ENCODE measurements at places on chromosomes 7 and 10.

GRCh38 chr7:4119848-4120247 is 562.2 kb upstream of the FOXK1 start:
- DNase-seq, result no peak

- no peak for DNase-seq
Observed at GRCh38 chr10:123912466-123912865, 20.9 kb upstream of the CPXM2 start.

DNA sequence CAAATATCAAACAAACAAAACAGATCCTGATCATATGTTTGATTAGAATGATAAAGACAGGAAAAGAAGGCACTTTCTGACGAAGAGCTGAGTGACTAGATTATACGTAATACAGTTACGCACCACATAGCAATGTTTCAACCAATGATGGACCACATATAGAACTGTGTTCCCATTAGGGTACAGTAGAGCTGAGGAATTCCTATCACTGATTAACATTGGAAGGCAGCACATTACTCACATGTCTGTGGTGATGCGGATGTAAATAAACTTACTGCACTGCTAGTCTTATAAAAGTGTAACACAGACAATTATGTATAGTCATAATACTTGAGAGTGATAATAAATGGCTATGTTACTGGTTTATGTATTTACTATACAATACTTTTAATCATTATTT is 98.3 kb downstream of the PTN start:
- DNase-seq, result no peak

DNA sequence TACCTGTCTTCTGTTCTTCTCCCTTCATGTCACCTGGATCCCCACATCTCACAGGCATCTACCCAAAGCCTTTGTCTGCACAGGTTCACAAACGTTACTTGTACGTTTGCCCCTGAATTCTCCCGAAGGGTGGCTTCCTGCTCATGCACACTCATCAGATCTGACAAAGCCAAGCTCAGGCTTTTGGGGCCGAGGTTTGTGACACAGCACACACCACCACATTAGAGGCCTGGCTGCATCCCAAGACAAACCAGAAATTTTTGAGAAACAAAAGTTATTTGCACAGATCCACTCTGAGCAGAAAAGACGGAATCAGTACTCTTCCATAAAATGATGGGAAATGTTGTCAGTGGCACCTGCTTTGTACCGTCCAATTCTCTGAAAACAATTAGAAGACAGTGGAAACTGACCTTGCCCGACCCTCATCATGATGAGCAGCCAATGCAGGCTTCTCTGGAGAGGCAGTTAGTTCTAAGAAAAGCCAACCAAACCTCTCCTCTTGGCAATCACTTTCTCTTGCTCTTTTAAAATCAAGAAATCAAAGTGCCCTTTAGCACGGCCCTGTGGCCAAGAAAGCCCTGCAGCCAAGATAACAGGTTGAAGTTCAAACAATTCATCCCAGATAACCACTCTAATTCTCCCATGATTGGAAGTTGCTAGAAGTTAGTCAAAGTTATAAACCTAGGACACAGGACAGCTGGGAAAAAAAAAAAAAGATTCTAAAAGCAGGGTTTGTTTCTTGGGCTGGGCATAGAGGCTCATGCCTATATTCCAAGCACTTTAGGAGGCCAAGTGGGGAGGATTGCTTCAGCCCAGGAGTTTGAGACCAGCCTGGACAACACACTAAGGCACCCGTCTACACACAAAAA is 13.6 kb upstream of the SVIL start:
- no peak for DNase-seq

- no peak for DNase-seq
Observed at GRCh38 chr7:83290211-83290610, 127.5 kb upstream of the PCLO start.

DNA sequence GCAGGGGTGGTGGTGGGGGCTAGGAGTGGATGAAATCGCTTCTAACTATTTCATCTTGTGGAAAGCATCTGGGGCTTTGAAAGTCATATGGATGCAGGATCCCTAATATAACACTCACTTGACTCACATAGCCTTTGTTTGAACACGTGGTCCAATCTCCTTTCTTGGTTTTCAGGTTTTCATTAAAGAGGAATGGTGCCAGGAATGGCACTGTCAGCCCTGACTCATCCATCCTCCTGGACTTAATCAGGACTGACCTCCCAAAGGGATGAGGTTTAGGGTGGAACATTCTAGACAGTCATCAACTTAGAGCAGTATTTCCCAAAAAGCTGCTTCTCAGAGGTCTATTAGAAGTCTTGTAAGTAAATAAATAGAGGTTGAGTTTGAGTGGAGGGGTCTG is 162.0 kb upstream of the PLXNA4 start:
- no peak for DNase-seq

DNA sequence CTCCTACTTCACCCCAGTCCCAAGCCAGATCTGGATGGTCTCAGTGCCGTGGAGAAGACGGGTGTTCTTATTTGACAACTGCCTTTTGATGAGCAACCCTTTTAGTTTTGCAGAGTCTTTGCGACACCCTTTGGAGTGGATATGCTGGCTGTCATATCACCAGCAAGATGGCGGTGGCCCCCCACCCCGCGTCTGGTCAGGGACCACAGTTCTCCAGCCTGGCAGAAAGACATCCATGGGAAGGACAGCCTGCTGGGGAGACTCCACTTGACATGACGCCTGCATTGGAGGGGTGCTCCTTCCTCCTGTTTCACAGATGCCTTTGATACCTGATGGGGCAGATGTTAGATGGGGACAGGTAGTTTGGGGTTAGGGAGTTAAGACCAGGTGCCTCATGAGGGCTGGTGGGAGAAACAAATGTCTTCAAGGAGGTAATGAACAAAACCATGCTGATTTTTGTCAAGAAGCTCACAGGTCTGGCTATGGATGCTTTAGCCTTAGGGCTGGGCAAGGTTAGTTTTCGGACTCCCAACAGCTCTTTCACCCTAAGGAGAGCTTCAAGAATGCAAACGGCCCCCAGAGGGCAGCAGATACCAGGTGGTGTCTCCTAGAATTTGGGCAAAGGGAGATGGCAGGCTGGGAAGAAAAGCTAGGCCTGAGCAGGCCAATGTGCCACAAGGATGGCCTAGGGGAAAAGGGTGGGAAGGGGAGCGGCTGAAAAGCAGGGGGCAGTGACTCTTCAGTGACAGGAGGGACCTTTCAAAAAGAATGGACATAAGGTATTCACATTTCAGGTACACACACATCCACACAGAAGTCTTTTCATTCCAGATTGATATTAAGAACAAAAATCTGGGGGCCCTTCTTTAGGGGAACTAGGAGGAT is 95.2 kb downstream of the CLEC2L start:
- DNase-seq, result peak; percentile 16

- no peak for DNase-seq
Observed at GRCh38 chr7:11636274-11636673, 195.7 kb downstream of the THSD7A start.

Data from activated CD8-positive, alpha-beta memory T cell treated with anti-CD3 and anti-CD28 coated beads for 1 hour (primary cell).